ENCODE measurements at places on chromosomes 2 and 18.
A peak's percentile ranks its signal among the peaks of the same experiment; 100 is the strongest.

GRCh38 chr2:78718024-78718423, 307.5 kb upstream of the REG3G start:
- no peak for DNase-seq

DNA sequence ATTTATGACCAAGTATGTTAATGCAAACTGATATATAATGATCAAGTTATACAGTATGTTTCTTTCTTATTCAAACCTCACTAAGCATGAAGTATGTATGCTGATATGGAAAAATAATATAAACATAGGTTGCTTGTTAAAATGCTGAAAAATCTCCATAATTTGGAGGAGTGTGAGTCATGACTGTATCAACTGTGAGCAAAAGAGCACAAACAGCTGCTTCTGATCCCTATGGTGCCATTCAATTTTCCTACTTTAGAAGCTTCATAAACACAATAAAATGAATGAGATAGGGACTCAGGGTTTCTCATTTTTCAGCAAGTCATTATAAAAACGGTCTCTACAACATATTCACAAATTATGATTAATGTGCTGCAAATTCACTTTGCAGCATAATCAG, 129.9 kb upstream of the TFPI start:
- DNase-seq, result no peak

- DNase-seq, result no peak
These were observed 56.7 kb downstream of the NEMP2 start for GRCh38 chr2:190477661-190478454.

DNA sequence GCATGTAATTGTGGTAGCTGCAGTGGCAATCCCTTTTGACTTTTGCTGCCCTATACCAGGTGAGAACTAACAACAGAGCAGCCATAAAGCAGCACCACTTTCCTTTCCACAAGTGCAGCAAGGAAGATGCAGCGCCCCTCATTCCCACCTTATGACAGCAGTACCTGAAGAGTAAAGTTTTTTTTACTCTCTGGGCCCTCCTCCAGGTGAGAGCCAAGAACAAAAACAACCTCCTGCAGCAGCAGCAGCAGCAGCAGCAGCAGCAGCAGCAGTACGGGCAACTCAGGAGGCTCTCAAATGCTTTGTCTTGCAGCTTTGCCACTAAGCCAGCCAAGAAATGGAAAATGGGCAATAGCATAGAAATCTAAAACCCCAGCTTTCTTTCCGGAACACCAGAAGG, 397.5 kb downstream of the FIGN start:
- DNase-seq, result no peak

- peak; percentile 45 for DNase-seq
These were observed 32.3 kb upstream of the NEB start for GRCh38 chr2:151766437-151767153.

GRCh38 chr2:28363686-28364280, 28.9 kb upstream of the FOSL2 start:
- no peak for DNase-seq

- DNase-seq, result no peak
These were observed 54.4 kb downstream of the SMAD7 start for GRCh38 chr18:48896326-48896874.

DNA sequence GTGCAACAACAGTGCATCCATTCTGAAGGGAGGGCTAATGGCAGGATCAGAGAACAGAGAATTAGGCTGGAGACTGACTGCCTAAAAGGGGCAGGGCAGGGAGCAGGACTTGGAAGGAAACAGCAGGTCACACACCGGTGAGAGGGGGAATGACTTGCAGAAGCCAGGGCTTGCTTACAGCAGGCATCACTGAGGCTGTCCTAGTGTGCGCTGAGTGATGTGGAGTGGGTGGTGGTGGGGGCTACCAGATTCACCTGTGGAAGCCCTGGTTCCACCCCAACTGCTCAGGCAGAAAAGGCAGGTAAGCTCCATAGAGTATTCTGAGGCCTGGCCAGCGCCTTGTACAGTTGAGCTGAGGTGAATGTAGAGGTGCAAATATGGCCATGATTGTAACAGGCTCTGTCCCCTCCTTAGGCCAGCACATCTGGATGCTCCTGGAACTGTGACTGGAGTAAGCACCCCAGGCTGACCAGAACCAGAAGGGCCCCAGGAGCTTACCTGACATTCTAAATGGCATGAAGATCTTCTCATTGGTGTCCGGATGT, 49.4 kb downstream of the SFXN5 start:
- DNase-seq, result no peak

DNA sequence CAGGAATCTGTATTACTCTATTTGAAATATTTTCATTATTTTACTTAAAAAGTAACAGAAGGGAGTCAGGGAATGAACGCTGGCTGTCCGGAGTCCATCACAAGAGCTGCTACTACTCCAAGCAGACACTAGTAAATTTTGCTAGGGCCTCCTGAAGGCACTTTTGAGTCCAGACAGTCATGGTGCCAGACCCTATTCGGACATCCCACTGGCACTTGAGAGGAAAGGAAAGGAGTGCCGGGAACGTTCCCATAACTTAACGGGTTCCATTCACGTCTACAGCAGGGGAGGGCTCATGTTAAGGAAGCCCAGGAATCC, 563 bp upstream of the GMCL1 start:
- DNase-seq, result no peak

DNA sequence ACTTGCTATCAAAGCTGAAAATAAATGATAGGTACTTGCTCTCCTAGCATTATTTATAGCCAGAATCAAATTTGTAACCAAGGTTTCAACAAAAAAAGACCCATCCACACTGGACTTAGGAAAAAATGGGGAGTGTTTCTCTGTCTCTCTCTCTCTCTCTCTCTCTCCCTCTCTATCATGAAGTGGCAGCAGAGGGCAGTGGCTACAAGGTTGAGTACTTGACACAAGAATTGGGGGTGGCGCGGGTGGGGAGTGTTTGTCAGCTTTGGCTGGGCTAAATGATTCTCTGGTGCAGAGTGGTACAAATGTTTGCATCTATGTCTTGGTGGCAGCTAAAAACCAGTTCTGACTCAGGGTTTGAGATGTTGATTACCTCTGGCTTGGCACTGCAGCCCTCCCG, 85.0 kb downstream of the RBM43 start:
- DNase-seq, result no peak

DNA sequence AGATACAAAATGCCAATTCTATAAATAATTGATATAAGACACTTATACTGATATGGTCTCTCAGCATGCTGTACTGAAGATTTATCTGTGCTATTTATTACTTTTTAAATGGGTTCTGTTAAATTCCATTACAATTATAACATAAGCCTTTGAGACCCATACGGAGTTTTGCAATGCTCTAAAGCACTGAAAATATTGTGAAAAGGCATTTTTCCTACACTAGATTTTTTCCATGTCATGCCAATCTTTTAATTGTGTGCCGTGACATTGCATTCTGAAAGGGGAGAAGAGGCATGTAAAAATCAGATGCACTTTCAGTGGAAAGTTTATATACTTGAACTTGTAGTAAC, 46.5 kb downstream of the EFEMP1 start:
- no peak for DNase-seq

DNA sequence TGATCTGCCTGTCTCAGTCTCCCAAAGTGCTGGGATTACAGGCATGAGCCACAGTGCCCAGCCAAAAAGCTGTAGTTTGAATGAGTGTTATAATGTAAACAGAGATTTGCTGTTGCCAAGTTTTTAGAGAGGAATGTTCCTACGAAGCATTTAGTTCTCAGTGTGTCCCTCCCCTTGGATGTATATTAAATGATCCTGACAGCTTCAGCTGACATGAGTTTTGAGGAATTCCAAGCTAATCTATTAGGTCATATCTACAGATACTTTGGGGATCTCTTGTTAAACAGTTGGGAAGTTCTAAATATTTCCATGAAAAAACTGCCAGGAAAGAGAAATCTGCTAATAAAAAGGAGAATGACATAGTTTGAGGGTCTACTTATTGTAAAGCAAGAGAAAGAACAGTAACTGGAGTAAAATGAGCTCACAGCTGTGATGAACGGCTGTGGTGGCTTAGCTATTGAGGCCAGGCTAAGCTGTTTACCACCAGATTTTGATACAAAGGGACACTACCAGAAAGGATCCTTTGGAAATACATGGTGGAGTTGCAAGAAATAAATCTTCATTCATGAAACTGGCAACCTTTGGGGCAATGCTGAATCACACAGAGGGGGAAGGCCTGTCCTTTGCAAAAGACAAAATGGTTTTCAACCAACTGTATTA, 2.6 kb upstream of the STON1 start:
- no peak for DNase-seq

DNA sequence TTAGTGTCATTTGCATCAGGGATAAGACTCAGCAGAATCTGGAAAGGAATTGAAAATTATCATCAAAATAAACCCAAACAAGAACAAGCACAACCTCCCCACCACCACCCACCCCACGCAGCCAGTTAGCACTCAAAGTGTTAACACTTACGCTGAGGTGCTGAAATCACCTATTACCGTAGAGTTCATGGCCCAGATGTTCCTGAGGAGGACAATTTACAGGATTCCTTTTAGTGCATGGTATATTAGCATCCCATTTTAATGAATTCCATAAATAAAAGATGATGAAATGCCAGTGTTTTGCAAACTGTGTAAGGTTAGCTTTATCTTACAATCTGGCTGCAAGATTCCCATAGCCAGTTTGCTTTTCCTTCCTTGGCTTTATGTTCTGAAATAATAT, 359.3 kb upstream of the SOX11 start:
- no peak for DNase-seq

DNA sequence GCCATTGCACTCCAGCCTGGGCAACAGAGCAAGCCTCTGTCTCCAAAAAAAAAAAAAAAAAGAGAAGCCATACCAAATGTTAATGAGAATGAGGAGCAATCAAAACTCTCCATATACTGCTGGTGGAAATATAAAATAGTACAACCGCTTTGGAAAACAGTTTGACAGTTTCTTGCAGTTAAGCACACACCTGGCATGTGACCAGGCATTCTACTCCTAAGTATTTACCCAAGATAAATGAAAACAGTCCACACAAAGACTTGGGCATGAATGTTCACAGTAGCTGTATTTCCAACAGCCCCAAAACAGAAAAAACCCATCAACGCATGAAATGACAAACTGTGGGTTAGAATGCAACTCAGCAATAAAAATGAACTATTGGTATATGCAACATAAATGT, 76.0 kb upstream of the ST8SIA5 start:
- DNase-seq, result no peak

- no peak for DNase-seq
These were observed 204.5 kb downstream of the ACKR3 start for GRCh38 chr2:236774171-236774570.

GRCh38 chr18:74806700-74807416, 209.2 kb downstream of the ZNF407 start:
- DNase-seq, result peak; percentile 52

DNA sequence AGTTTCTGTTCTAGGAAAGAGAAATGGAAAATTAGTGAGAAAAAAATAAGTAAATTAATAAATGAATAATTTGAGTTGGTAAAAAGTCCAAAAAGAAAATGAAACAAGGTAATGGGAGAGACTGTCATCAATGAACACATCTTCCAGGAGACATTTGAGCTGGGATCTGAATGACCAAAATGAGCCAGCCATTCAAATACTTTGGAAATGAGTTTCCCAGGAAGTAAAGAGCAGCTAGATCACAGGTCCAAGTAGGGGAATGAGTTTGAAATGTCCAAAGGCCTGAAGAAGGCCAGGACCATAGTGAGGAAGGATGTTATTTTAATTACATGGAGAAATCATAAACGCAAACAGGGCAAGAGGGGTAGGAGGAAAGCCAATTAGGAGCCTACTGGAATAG, 6.6 kb upstream of the DNAH7 start:
- DNase-seq, result no peak

GRCh38 chr2:172734711-172735581, 699 bp upstream of the RAPGEF4 start:
- DNase-seq, result peak; percentile 39

DNA sequence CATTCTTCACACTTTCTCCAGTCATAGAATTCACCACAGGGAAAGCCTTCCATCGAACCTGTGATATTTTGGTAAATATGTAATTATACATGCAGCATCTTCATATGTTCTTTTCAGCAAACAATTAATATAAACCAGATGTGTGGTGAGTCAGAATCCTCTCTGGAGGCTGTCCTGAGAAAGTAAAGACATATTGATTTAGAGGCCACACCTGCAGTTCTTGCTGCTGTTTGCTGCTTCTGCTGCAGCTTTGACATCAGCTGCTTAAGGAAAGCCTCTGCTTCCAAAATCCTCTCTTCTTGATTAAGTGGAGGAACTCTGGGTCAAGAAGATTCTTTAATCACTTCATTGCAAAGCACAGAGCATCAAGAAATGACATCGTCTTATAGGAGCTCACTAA, 568.8 kb upstream of the ZEB2 start:
- DNase-seq, result no peak

- no peak for DNase-seq
These were observed 118.4 kb downstream of the ALK start for GRCh38 chr2:29802986-29803385.

- no peak for DNase-seq
These were observed 22.2 kb downstream of the IL1R2 start for GRCh38 chr2:102014041-102014345.

DNA sequence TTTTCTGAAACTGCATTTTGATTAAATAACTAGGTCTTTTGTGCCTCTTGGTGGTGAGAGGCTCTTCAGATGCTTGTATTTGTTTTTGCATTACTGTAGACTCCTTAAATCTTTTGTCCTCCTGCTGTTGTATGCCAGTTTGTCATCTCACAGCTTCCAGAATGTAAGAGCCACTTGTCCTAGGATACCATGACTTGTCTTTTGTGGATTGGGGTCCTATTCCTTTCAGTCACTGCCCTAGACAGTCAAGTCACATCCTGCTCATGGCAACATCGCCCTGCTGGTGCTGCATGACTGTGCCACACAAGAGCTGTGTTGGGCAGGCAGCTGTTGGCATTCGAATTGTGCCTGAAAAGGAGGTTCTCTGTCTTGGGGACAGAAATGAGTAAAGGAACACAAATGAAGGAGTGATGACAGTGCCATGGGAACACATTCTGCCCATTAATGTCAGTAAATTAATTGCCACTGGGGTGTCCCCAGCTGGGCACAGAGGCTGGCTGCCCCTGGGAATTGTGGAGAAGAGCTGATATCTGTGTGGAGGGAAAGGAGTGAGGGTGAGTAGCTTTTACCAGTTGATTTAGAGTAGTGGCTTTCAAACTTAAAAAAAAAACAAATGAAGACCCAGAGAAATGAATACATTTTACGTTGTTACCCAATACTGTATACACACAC, 140.3 kb downstream of the ARL6IP6 start:
- DNase-seq, result no peak
